Pancreas (tissue), 10 donors: ENCODE measurements at places on chromosomes 1 and 21.
A peak's percentile ranks its signal among the peaks of the same experiment; 100 is the strongest.

GRCh38 chr1:231376101-231376500 lies 38.0 kb downstream of the SPRTN start:
- no peak for DNase-seq

DNA sequence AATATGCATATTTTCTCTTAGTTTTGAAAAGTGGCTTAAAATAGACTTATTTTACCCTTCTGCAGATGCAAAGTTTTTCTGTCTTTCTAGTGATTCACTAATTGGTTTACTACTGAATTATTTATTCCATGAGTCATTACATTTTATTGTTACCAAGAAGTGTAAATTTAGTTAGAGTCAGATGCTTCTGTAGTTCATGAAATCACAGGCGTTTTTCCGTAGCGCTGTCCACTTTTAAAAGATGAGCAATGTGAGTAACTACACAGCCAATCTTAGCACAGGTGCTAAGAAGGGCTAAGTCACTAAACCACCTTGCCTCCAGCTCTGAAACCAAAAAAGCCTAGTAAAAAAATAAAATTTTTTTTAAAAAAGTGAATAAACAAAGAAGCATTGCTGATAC lies 24.7 kb downstream of the RGS13 start:
- DNase-seq = no peak

DNA sequence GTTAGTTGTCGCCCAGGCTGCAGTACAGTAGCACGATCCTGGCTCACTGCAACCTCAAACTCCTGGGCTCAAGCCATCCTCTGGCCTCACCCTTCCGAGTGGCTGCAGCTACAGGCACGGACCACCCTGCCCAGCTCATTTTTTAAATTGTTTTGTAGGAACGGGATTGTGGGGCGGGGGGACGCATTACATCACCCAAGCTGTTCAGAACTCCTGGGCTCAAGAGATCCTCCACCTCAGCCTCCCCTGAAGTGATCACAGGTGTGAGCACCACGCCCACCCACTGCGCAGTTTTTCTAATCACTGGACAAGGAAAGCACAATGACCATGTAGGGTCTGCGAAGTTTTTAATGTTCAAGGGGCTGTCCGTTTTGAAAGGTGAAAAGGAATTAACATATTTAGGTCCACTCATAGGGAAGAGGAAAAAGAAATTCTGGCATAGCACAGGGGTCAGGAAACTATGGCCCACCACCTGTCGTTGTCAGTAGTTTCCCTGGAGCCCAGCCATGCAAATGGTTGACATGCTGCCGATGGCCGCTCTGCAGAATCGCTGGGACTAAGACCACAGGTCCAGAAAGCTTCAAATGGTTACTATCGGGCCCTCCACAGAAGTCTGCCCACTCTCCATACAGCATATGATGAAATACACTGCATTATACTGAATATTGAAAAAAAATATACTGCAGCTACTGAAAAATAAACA lies 26.0 kb downstream of the SETD4 start:
- DNase-seq = no peak

DNA sequence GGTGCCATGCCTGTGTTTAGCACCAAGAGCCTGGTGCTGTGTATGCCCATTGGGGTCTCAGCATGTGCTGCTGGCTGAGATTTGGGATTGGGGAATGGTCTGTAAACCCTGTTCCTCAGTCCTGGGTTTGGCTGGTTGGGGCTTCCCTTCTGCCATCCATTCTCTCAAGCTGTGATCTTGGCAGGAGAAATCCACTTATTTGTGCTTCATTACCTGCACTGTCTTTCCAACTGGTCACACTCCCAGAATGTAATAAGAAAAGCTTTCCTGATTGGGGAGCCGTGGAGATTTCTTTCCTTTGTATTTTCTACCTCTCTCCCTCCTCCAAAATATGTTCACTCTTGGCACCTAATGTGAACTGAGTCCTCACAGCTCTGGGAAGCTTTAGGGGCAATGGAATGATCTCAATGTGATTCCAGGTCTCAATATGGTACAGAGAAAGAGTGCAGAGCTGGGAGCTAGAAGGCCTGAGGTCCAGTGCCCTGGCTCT lies 23.0 kb upstream of the KCNA10 start:
- no peak for DNase-seq

- no peak for DNase-seq
These were observed 166.4 kb downstream of the PSMG1 start for GRCh38 chr21:39016740-39017315.

- DNase-seq = no peak
These were observed 32.3 kb upstream of the ETS2 start for GRCh38 chr21:38773099-38774061.

- no peak for DNase-seq
These were observed 668.4 kb downstream of the KCNT2 start for GRCh38 chr1:195939844-195940243.

DNA sequence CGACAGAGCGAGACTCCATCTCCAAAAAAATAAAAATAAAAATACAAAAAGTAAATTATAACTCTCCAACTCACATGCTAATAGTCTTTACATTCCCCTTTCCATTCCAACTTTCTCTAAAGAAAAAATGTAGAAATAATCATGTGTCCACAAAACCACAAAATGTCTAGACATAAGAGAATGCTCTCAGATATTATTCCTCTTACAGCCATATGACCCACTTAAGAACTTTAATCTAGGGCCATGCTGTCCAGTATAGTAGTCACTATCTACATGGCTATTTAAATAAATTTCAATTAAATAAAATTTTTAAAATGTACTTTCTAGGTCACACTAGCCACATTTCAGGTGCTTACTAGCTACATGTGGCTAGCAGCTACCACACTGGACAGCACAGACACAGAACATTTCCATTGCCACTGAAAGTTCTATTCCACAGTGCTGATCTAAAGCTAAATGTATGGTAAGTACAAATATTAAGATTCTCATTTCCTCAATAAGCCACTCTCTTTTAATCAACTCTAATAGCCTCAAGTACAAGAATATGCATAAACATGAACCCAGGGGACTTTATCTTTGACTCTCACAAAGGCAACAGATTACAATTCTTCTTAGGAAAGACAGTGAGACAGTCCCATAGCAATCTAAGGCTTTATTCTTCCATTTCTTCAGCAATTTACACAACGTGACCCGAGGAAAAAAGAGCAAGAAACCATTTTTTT lies 138.6 kb downstream of the RERE start:
- no peak for DNase-seq

GRCh38 chr1:181222972-181223505 lies 134.5 kb downstream of the IER5 start:
- DNase-seq = no peak

GRCh38 chr1:38038861-38039260 lies 7.7 kb downstream of the POU3F1 start:
- no peak for DNase-seq

GRCh38 chr21:37364722-37365121 lies 1.9 kb upstream of the DYRK1A start:
- no peak for DNase-seq

- no peak for DNase-seq
These were observed 35.6 kb upstream of the PUM1 start for GRCh38 chr1:31101147-31101502.

DNA sequence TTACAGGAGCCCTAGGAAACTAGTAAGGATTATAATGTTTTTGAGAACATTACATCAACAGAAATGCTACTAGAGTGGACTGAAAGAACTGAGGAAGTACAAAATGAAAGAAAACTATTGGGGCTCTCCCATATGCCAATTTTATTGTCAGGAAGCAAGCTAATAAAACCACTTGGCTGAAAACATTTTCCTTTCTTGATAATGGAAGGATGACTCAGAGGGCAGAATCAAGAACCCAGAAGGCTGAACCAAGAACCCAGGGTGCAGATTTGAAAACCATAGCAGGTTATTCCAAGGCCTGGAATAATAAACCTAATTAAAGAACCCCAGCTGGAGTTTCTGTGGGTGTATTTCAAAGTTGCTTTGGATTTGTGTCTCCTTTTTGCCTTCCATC lies 70.7 kb downstream of the RPE65 start:
- no peak for DNase-seq

DNA sequence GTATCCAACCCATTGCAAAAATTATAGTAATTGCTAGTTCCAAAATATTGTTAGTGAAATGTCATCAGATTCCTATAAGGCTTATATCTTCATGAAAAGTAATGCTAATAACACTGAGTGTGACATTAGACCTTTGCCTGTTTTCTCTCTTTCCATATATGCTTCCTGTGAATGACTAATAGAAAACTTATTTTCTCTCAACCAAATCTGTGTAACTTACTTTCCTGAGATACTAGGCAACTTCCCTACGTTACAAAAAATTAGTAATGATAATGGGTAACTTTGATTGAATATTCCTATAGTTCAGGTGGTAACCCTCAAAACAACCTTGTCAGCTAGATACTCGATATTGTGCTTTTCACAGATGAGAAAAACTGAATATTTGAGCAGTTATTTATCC lies 124.2 kb upstream of the HNRNPU start:
- no peak for DNase-seq

DNA sequence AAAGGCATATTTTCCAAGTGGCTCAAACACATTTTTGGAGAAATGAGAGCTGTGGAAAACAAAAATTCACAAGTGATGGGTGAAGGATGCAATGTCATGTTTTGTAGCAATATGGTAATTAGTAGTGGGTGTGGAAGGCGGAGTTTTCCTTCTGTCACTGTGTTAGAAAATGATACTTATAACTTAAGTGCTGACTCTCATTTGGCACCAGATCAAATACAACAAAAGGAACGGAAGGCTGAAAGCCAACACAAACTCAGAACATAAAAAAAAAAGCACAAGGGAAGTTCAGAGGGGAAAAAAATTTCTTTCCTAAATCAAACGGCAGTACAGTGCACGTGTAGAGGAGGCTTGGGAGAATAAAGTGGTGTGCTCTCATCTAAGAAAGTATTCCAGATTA lies at the start of gene TNFSF18:
Gene TNFSF18 (minus strand): TSS at position 77 of the 400 bp plus-strand sequence. CDS start 45 bp downstream, at position 32.
- no peak for DNase-seq

DNA sequence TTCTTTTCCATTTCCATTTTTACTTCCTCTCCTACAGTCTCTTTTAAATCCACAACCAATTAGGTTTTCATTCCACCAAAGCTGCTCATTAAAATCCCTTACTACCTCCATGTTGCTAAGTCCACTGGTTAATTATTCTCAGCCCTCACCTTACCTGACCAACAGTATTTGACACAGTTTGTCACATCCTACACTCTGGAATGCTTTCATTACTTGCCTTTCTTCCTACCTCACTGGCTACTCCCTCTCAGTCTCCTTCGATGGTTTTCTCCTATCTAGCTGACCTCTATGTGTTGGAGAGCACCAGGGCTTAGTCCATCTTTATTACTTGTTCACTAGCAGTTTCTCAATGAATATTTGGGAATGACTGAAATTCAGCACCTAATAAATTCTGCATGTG lies 78.6 kb downstream of the NME7 start:
- DNase-seq = no peak

DNA sequence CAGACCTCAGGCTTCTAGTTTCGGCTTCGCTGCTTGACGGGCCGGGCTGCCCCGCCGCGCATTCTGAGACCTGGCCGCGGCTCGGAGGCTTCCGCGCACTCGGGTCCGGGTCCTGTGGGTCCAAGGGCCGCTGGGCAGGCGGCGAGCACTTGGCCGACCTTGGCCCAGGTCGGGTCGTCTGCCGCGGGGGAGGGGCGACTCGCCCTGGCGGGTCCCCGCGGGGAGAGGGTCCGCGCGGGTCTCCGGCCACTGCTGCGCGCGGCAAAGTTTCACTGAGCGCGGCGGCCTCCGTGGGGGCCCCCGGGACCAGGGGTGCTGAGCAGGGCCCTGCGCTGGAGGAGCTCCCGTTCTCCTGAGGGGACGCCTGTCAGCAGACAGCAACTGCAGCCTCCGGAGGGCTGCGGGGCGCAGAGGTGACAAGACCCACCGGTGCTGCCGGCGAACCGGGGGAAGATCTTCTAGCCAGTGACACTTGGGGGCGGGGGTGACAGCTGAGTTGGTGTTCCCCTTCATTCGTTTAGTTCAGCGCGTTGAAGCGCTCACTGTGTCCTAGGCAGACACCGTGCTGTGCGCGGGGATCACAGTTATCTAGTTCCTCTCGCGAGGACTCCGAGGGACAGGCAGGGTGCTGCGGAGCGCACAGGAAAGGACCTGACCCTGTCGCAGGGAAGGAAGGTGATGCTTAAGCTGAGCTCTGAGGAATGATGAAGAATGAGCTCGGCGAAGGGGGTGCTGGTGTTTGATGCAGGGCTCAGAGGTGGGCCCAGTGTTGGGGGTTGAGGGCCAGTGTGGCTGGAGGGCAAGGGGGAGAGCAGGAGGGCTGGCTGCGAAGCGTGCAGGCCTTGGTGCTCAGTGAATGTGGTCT lies 725 bp downstream of the MTFR1L start:
- peak; percentile 53 for DNase-seq

DNA sequence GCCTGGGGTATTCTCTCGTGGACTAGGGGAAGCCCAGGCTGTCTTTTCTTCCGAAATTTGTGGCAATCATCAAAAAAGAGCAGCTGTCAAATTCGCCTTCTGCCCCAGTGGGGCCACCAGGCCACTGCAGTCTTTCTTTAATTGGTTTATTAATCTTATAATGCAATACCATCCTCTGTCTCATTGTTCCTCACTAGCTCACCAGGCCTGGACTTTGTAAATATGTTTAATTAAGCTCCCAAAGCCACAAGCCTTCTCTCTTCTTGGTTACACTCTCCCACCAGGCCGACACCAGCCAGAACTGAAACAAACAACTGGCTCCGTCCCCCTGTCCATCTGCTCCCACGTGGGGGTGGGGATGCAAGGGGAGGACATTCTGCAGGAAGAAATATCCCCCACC lies 22.0 kb upstream of the CAMK1G start:
- DNase-seq = no peak

GRCh38 chr1:71647513-71648300 lies 566.9 kb upstream of the ZRANB2 start:
- DNase-seq = no peak

DNA sequence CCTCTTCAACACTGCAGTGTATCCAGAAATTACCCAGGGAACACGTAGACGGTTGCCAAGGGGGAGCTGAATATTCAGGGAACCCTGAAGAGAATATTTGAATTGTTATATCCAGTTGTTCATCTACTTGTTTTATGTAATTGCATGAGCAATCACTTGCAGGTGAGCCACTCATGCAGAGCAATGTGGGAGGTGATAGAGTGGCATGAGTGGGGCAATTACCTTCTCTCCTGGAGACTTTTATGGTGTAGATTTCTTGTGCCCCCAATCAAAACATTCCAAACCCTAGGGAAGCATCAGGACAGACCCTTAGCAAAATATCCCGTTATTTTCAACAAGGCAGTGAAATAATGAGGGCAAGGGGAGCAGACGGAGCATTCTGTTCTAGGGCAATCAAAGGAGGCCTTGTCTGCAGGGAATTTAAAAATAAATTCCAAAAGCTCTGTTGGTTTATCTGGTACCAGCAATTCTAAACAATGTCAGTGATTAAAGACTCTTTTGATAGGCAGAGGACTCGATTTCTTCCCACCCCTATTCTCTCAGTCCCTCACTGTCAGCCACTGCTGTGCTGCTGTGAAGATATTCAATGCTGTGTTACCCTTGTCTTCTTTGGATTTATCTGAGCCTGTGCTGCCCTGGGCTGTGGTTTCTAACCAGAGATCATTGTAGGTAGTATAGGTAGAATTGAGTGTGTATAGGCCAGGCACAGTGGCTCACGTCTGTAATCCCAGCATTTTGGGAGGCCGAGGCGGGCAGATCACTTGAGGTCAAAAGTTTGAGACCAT lies 180.2 kb upstream of the MAP1LC3C start:
- DNase-seq = no peak

- no peak for DNase-seq
These were observed 51.0 kb upstream of the LHX8 start for GRCh38 chr1:75083223-75083622.

- DNase-seq = no peak
These were observed 32.2 kb downstream of the CLEC20A start for GRCh38 chr1:178464566-178464965.
